ENCODE measurements at places on chromosomes 12 and 14. TPM values are rescaled to one million over a fixed set of nuclear protein-coding genes. Genes with fewer than 3 reads are reported as not detected.
A peak's percentile ranks its signal among the peaks of the same experiment; 100 is the strongest.

- no peak overlapping the region for H3K4me3 ChIP-seq
- H3K36me3 ChIP-seq: peaks cover 6% of the 10 kb centered on the region
- peak overlapping the region; percentile 95 for H3K27ac ChIP-seq
- H3K4me1 ChIP-seq: peaks cover 95% of the 10 kb centered on the region
- no peak for DNase-seq
Measured at GRCh38 chr12:6935371-6936193, 7.8 kb downstream of the ATN1 start.

DNA sequence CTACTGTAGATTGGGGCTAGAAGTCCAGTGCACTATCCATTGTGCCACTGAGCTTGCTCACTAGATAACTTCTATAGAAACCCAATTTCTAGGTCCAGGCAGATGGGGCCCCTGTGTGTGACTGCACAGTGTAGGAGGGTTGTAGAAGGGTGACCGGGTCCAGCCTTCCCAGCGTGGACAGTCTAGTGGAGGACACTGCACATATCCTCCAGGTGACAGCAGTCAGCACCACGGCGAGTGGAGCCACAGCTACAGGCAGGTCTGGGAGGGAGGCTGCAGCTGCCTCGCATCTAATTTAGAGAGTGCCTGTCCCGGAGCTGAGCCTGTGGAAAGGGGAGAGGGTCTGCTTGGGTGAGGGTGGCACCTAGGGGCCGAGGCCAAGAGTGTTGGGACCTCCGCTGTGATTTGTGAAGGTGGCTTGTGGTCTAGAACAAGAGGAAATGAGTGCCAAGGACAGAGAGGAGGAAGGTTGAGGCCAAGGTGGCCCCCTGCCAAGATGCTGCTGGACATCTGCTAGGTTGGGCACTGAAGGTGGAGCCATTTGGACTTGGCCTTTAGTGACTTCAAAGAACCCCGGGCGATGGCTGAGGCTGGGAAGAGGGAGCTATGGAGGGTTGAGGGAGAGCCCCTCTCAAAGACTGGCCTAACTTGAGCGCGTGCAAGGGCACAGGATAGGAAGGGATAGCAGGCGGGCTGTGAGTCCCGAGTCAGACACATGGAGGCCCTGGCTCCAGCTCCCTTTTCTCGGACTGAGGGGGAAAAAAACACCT, 46.0 kb upstream of the TRAF3 start:
- peaks cover 48% of the 10 kb centered on the region for H3K36me3 ChIP-seq
- no peaks in the 10 kb centered on the region for H3K27me3 ChIP-seq
- no peak overlapping the region for H3K4me3 ChIP-seq

GRCh38 chr12:51269174-51270066, 795 bp downstream of the SMAGP start:
- no peaks in the 10 kb centered on the region for H3K36me3 ChIP-seq
- H3K27me3 ChIP-seq: peaks cover 46% of the 10 kb centered on the region
- peak overlapping the region; percentile 69 for H3K27ac ChIP-seq
- peaks cover 22% of the 10 kb centered on the region for H3K4me1 ChIP-seq

DNA sequence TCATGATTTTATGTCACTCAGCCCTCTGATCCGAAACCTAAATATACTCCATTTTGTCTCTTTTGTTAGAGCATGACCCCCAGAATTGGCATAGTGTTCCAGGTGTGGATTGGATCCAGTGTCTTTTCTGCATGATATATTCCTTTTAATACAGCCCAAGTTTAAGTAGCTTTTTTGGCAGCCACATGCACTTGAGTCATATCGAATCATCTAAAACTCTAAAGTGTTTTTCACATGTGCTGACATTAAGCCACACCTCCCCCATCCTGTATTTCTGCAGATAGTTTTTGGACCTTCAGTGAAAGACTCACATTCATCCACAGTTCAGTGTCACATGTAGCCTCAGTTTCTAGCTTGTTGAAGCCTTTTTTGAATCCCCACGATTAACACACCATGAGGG, 30.6 kb downstream of the BORCS5 start:
- H3K4me3 ChIP-seq: no peak overlapping the region
- no peak overlapping the region for H3K27ac ChIP-seq
- no peaks in the 10 kb centered on the region for H3K27me3 ChIP-seq
- H3K4me1 ChIP-seq: no peaks in the 10 kb centered on the region
- H3K36me3 ChIP-seq: no peaks in the 10 kb centered on the region

Gene SOAT2
- not detected for total RNA-seq

DNA sequence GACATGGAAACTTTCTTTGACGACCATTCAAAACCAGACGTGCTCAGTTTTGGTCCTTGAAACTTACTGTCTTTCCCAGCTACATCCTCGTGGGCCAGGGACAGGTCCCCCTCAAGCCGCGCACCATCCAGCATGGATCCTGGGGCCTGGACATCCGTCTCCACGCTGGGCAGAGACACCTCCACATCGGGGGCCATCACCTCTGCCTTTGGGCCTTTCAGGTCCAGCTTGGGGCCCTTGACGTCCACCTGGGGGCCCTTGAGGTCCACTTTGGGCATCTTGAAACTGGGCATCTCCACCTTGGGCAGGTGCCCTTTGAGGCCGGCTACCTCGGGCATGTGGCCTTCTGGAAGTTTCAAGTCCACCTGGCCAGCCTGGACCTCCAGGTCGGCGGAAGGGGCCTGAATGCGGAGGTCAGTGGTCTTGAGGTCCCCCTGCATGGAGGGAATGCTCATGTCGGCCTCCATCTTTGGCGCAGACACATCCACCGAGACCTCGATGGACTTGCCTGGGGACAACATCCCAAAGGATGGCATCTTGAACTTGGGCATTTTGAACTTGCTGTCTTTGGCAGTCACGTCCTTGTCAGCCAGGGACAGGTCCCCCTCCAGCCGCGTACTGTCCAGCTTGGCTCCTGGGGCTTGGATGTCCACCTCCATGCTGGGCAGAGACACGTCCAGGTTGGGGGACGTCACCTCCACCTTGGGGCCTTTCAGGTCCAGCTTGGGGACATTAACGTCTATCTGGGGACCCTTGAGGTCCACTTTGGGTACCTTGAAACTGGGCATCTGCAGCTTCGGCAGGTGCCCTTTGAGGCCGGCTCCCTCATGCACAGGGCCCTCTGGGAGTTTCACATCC, 17.1 kb downstream of the PLD4 start:
- no peak overlapping the region for H3K27ac ChIP-seq
- no peaks in the 10 kb centered on the region for H3K27me3 ChIP-seq
- H3K36me3 ChIP-seq: peaks cover 82% of the 10 kb centered on the region
- no peak for DNase-seq
- no peak overlapping the region for H3K4me3 ChIP-seq
- no peaks in the 10 kb centered on the region for H3K4me1 ChIP-seq

- H3K4me3 ChIP-seq: no peak overlapping the region
- no peaks in the 10 kb centered on the region for H3K27me3 ChIP-seq
- no peak overlapping the region for H3K27ac ChIP-seq
- peaks cover 8% of the 10 kb centered on the region for H3K4me1 ChIP-seq
- H3K36me3 ChIP-seq: peaks cover 3% of the 10 kb centered on the region
Measured at GRCh38 chr12:1006255-1006654, 15.2 kb downstream of the ERC1 start.

- peak overlapping the region; percentile 74 for H3K27ac ChIP-seq
- DNase-seq: no peak
- H3K27me3 ChIP-seq: no peaks in the 10 kb centered on the region
Measured at GRCh38 chr12:108734200-108734906, 3.0 kb upstream of the CORO1C start.

Gene RNASE3
- not detected for total RNA-seq

- H3K36me3 ChIP-seq: no peaks in the 10 kb centered on the region
- peak overlapping the region; percentile 78 for H3K27ac ChIP-seq
- no peak for DNase-seq
- H3K4me3 ChIP-seq: peak overlapping the region; percentile 59
- H3K4me1 ChIP-seq: no peaks in the 10 kb centered on the region
Measured at GRCh38 chr12:127165567-127166392, 1101.2 kb upstream of the TMEM132C start.

DNA sequence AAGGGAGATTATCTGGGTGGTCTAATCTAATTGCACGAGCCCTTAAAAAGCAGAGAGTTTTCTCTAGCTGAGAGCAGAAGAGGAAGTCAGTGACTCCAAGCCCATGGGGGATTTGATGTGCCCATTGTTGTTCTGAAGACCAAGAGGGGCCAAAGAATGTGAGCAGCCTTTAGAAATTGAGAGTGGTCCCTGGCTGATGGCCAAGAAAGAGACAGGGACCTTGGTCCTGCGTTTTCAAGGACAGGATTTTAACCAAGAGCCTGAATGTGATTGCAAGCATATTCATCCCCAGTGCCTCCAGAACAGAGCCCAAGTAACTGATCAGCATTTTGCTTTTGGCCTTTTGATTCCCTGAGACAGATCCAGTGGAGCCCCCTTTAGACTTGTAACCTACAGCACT, 1353.9 kb downstream of the AACS start:
- H3K36me3 ChIP-seq: no peaks in the 10 kb centered on the region
- H3K27ac ChIP-seq: no peak overlapping the region
- H3K4me1 ChIP-seq: no peaks in the 10 kb centered on the region
- no peaks in the 10 kb centered on the region for H3K27me3 ChIP-seq
- no peak for DNase-seq

- H3K27ac ChIP-seq: no peak overlapping the region
- DNase-seq: no peak
- peaks cover 6% of the 10 kb centered on the region for H3K4me1 ChIP-seq
- no peak overlapping the region for H3K4me3 ChIP-seq
- no peaks in the 10 kb centered on the region for H3K27me3 ChIP-seq
Measured at GRCh38 chr14:95425369-95426115, 90.9 kb downstream of the SYNE3 start.

Gene CACNA1C
- total RNA-seq: 48.5 TPM

DNA sequence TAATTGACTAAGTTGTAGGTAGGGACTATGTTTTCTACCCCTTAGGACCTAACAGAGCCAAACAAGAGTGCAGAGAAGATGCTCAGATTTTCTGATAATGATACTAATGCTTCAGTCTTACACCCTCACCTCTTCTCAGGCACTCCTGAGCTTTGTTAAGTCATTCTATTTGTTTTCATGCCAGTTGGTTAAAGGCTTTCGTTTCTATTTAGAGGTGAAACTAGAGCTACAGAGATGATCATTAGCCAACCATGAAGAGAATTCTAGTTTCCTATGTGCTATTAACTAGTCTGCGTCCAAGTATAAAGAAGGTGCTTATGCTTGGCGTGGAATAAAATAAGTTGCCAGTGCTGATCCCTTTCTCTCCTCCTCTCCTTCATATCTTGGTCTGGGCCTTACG, 34.6 kb upstream of the PYGL start:
- H3K27me3 ChIP-seq: no peaks in the 10 kb centered on the region
- H3K4me1 ChIP-seq: no peaks in the 10 kb centered on the region
- no peaks in the 10 kb centered on the region for H3K36me3 ChIP-seq

- no peaks in the 10 kb centered on the region for H3K27me3 ChIP-seq
- H3K4me3 ChIP-seq: no peak overlapping the region
- H3K36me3 ChIP-seq: no peaks in the 10 kb centered on the region
- no peak overlapping the region for H3K27ac ChIP-seq
- H3K4me1 ChIP-seq: no peaks in the 10 kb centered on the region
Measured at GRCh38 chr12:14315501-14315900, 50.0 kb upstream of the ATF7IP start.

Gene OR4K2
- total RNA-seq: not detected

Gene ETFBKMT
- 0.83 TPM for total RNA-seq

Gene ZDHHC22
- not detected for total RNA-seq

- peaks cover 30% of the 10 kb centered on the region for H3K4me1 ChIP-seq
- peak overlapping the region; percentile 46 for H3K4me3 ChIP-seq
- DNase-seq: no peak
- no peaks in the 10 kb centered on the region for H3K27me3 ChIP-seq
Measured at GRCh38 chr14:94113490-94113889, 3.0 kb downstream of the IFI27 start.

Gene APOF
- total RNA-seq: not detected

GRCh38 chr12:52680363-52680762, at the start of gene KRT1:
Gene KRT1, minus strand, starts transcription at chr12:52680407. Its CDS starts 59 bp downstream, at chr12:52680348.
- H3K27me3 ChIP-seq: no peaks in the 10 kb centered on the region
- no peak within 1 kb of the TSS for H3K4me3 ChIP-seq
- H3K4me1 ChIP-seq: peaks cover 10% of the 10 kb centered on the region
- H3K36me3 ChIP-seq: no peaks in the 10 kb centered on the region

Gene AICDA
- not detected for total RNA-seq

Gene NAV3
- 4.3 TPM for total RNA-seq

Gene PIGH
- 23.6 TPM for total RNA-seq

DNA sequence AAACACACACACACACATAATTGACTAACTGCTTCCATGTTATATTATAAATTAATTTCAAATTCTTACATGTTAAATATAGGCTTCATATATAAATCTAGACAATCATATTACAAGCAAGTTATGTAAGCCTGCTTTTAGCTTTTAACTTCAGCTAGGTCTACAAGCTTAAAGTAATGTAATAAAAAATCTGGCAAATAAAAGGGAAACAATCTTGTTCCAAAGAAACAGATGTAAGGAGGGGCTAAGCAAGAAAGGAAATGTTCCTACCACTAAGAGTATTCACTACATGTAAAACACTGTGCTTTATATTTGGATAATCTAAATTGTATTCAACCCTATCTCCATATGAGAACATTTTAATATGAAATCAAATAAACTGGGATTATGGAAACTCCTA, 110.4 kb downstream of the SLC6A15 start:
- H3K4me3 ChIP-seq: no peak overlapping the region
- H3K27me3 ChIP-seq: no peaks in the 10 kb centered on the region
- no peaks in the 10 kb centered on the region for H3K36me3 ChIP-seq
- H3K27ac ChIP-seq: no peak overlapping the region

DNA sequence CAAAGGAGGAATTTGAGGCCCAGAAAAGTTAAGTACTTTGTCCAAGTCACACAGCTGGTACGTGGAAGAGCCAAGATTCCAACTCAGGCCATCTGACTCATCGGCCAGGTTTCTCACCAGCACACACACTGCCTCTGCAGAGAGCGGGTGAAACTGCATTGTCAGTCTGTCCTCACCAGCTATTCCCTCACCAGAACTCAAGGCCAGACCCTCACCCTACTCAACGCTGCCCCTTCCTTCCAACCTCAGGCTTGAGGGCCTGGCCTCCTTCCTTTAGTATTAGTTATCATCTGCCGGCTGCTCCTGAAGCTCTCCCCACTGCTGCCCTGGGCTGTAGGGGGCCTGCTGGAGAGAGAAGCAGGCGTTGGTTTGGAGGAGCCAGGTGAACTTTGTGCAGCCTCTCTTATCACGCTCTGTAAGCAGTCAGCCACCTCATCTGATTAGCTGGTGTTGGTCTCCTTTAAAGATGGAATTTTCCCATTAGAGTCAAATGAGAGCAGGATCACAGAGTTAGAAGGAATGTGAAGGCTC, 16.6 kb upstream of the PLEK2 start:
- H3K4me1 ChIP-seq: peaks cover 10% of the 10 kb centered on the region
- no peaks in the 10 kb centered on the region for H3K36me3 ChIP-seq
- H3K27me3 ChIP-seq: no peaks in the 10 kb centered on the region
- no peak overlapping the region for H3K27ac ChIP-seq

Gene CCDC60
- total RNA-seq: not detected

DNA sequence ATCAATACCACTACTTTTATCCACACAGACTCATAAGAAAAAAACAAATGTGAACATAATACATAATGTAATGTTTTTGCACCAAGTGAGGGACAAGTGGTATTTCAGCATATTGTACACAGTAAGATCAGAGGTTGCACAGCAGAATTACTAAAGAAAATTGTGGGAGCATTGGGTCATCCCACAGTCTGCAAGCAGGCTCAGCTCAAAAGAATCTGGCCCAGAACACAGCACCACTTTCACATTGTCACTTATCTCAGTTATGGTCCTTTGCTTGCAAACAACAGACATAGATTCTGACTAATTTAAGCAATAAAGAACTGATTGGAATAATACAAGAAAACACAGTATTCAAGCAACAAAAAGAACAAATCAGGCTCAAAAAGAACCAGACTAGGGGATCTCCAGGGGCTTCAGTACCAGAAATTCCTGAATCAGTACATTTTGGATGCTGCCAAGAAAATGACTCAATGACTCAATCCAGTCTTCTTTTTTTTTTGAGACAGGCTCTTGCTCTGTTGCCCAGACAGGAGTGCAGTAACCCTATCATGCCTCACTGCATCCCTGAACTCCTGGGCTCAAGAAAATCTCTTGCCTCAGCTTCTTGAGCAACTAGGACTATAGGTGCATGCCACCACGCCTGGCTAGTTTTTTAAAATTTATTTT, 42.9 kb upstream of the EEA1 start:
- no peaks in the 10 kb centered on the region for H3K36me3 ChIP-seq
- H3K27ac ChIP-seq: no peak overlapping the region
- no peak overlapping the region for H3K4me3 ChIP-seq
- DNase-seq: no peak
